ENCODE measurements at places on chromosomes 11 and 22. TPM values are rescaled to one million over a fixed set of nuclear protein-coding genes. Genes with fewer than 3 reads are reported as not detected.

- DNase-seq: no peak
These were observed 46.0 kb upstream of the GRAMD1B start for GRCh38 chr11:123384116-123384515.

DNA sequence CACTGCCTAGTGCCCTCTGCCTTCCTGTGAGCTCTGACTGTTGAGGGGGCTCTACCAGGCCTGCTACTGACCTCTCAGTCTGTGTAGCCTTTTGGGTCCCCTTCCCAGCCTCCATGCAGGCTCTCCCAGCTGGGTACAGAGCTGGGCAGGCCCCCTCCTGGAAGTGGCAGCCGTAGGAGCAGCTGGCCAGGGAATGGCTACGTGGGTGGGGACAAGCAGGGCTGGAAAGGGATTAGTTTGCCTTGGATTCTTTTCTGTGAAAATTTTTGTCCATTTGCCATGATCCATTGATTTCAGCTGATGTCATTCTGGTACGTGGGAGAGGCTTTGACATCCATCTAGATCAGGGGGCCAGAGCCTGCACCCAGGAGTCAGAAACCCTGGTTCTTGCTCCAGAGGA, 23.9 kb upstream of the NECTIN1 start:
- no peak for DNase-seq

- DNase-seq: no peak
These were observed 850.8 kb downstream of the BRD1 start for GRCh38 chr22:48976556-48977535.

DNA sequence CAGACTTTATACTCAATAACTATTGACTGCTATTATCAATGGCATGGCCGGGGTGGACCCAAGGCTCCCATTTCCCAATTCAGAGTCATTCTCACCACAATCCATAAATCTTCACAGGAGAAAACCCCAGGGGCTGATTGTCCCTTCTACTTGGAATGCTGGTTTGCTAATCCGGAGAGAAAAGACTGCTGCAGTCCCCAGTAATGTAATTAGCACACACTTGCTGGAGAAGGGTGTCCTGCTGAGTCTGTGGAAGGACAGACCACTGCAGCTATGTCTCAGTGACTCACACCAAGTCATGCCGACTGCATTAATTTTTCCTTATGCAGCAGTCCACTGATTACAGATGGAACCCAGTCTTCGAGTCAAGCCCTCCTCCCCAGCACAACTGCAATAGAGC, 5.9 kb upstream of the ETS1 start:
- DNase-seq: no peak

DNA sequence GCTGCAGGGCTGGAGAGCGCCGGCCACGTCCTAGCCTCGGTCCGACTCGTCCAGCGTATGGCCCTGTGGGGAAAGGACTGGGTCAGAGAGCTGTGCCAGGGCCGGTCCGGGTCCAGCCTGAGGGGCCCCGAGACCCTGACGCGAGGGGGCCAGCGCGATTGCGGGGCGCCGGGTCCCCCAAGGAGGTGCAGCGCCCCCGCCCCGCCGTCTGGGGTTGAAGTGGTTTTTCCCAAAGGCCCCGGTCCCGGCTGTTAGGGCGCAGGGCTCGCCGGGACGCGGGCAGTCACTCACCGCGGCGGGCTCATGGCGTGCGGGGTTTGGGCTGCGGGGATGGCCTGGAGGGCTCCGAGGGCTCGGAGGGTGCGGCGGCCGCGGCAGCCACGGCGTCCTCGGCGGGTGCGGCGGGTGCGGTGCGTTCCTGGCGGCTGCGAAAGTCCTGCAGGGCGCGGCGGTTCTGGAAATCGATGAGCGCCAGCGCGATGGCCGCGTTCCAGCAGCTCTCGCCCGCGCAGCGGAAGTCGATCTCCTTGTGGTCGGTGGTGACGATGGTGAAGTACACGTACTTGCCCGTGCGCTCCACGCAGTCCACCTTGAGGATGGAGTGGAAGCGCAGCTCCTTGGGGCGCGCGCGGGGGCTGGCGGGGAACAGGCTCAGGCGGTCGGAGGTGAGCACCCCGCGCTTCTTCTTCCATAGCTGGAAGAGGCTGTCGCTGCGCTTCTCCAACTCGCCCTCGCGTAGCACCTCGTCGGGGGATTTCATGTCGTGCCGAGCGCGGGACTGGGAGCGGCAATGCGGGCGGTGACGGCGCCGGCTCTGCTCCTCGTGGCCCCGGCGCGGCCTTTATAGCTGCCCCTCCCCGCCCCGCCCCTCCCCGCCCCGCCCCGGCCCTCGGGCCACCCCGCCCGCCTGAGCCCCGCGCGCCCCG, at the start of gene PHLDA2:
Gene PHLDA2, minus strand, starts transcription at position 816 of the 926 bp plus-strand sequence. Its CDS starts 56 bp downstream, at position 760.
- no peak for DNase-seq

DNA sequence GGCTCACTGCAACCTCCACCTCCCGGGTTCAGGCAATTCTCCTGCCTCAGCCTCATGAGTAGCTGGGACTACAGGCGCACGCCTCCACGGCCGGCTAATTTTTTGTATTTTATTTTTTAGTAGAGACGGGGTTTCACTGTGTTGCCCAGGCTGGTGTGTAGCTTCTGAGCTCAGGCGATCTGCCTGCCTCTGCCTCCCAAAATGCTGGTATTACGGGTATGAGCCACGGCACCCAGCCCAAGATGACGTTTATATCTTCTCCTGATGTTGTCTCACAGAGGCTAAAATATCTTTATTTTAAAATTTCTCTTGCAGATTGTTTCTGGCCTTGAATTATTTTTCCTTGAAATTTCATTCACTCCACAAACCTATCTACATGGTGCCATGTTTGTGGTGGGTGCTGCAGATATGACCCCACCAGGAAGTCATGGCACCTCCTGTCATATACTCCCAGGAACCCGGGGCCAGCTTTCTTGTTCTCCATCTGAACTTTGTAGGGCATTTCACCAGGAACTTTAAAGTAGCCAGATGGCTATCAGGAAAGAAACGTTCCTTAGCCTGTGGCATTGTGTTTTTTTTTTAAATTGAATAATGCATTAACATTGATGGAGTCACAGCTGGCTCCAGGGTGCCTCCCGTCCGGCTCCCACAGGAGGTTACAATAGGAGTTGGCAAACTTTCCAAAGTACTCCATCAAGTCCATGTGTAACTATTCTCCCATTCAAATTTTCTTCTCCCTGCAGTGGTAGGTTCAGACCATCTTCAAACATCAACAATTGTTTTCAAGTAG, 42.0 kb upstream of the LIPT2 start:
- no peak for DNase-seq

- DNase-seq: no peak
These were observed 18.0 kb downstream of the SCUBE1 start for GRCh38 chr22:43325176-43325575.

DNA sequence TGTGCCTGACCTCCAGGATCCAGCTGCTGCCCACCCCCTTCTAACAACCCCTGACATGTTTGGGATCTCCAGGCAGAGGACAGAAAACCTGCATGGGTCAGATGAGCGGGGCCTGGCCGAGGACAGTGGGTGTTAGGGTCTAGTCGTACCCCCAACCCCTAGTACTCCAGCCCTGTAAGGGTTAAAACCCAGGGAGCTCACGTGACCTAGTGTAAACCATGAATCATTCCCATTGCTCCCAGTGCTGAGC, 89.1 kb upstream of the CRYBB3 start:
- no peak for DNase-seq

DNA sequence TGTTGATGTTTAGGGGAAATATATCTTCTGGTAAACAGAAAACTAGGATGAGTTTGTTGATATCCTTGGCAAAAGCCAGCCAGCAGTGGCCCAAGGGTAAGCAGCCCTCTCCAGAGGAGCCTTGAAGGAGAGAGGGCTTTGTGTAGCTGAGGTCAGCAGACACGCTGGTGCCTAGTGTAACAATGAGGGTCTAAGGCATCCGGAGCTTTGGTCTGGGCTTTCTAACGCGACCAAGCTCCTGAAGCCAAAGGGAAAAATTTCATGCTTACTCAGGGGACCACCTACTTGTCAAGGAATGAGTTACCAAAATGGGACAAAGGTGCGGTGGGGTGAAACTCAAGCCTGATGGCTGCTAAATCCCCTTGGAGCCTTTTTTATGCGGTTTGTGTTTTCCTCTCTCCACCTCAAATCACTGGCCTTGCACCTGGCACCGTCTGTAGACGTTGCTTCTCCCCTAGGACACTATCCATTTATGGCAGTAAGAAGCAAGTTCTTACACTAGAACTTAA, 134.9 kb downstream of the DBX1 start:
- DNase-seq: no peak

The MS4A12 gene
- not detected for total RNA-seq

DNA sequence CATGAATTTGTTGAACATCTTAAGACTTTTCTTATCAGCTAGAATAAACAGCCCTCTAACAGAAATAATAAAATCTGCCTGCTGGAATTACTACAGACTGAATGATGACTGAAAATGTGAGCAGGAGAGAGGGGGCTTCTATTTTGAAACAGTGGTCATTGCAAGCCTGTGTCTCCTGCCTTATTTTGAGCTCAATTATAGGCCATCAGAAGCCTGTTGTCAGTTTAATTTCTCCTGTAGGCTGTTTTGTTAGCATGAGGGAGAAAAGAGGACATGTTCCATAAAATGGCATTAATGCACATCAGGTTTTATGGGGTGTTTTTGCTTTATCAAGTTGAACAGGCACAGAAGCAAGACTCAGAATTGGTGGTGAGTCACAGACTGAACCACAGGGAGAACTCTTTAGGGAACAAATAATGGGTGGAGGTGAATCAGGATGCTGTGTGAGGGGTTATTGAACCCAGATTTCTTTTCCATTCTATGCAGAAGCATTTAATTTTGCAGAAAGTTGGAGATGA, 129.1 kb downstream of the PARVA start:
- DNase-seq: no peak

GRCh38 chr11:112881461-112881860, 79.8 kb upstream of the NCAM1 start:
- no peak for DNase-seq

- DNase-seq: no peak
These were observed 385.6 kb downstream of the ETS1 start for GRCh38 chr11:128201801-128202200.

DNA sequence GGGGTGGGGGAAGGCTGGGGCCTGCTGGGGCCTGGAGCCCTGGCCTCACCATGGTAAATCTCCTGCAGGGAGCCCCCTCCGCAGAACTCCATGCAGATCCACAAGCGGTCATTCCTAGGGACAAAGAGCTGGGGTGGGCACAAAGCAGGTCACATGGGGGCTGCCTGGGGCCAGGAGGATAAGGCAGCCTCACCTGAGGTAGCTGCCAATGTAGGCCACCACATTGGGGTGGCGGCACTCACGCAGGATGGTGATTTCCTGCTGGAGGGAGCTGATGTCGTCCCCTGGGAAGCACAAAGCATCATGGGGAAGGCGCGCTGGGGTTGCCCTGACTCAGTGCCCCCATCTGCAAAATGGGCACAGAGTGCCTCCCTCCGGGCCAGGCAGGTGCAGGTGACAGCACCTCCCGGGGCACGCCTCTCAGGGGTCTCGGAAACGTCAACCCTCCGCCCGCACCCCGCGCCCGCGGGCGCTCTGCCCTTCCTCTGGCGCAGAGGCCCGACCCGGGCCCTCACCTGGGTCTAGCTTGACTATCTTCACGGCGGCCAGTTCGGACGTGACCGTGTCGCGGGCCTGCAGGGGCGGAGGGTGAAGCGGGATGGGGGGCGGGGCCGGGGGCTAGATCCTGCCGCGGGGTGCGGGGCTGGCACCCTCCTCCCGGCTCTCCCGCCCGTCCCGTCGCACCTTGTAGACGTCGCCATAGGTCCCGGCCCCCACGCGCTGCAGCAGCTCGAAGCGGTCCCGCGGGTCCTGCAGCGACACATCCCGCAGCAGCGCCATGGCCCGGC, 450 bp downstream of the MAP4K2 start:
- DNase-seq: no peak

GRCh38 chr11:65066805-65067291, 8.5 kb upstream of the NAALADL1 start:
- no peak for DNase-seq

DNA sequence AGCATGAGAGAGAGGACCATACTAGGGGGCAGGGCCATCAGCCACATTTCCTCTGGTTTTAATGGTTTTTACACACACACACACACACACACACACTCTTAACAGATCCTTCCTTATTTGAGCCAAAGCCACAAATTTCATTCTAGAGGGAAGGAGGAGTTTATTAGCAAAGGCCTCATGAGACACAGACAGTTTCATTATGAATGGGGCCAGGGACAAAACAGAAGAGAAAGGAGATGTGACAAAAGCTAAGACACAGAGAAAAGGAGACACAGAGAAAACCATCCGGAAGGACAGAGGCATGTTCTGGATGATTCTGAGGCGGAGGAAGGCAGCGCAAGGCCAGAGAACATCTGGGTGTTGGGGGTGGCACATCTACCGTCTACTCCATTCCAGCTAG, 32.2 kb upstream of the ARFGAP3 start:
- no peak for DNase-seq

The KCNJ4 gene
- total RNA-seq: not detected

- peak; percentile 8 for DNase-seq
These were observed 123.3 kb upstream of the B3GAT1 start for GRCh38 chr11:134535029-134536025.

GRCh38 chr11:57240757-57241156, 3.7 kb upstream of the APLNR start:
- no peak for DNase-seq

The RASGRP2 gene
- 53.1 TPM for total RNA-seq

The AGBL2 gene
- not detected for total RNA-seq
